ENCODE measurements at places on chromosomes 1 and 21.

GRCh38 chr1:7010534-7011200 is 225.4 kb downstream of the CAMTA1 start:
- DNase-seq, result no peak

GRCh38 chr21:15301014-15301413 is 236.2 kb upstream of the NRIP1 start:
- no peak for DNase-seq

GRCh38 chr1:230794431-230794830 is 47.2 kb downstream of the CAPN9 start:
- DNase-seq, result no peak

- DNase-seq, result no peak
Observed at GRCh38 chr21:44815852-44816628, 1.8 kb downstream of the SUMO3 start.

DNA sequence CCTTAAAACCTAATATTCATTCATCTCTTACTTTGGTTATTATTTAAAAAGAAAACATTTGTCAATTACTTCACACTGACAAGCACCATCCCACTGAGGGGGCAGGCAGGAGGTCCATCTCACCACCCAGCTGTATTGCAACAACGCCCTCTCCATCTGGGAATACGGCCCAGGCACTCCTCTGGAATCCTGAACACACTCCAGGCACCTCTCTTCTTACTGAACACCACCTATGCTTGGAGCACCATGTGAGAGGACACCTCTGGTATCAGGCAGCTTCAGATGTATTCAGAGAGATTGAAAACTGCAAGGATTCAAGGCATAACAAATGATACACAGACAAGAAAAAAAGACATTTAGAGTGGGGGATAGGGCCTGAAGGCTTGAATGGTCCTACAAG is 147.1 kb downstream of the CACNA1E start:
- DNase-seq, result no peak

GRCh38 chr1:245648749-245649522 is 494.2 kb downstream of the KIF26B start:
- DNase-seq, result no peak

DNA sequence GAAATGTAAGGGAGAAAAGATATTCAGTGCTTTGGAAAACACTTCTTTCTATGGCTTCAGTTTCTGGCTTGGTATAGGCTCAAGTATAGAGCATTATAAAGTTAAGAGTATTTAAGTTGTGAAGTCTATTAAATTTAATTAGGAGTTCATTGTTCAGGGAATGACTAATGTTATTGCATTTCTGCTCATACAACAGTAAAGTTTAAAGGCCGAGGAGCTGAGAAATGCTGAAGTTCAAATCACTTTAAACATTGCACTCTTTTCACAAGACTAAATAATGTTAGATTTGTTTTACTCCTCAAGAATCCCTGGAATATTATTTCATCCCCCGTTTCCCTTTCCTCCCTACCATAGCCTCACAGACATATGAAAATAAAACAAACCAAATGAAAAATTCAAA is 30.1 kb downstream of the RGS5 start:
- no peak for DNase-seq

DNA sequence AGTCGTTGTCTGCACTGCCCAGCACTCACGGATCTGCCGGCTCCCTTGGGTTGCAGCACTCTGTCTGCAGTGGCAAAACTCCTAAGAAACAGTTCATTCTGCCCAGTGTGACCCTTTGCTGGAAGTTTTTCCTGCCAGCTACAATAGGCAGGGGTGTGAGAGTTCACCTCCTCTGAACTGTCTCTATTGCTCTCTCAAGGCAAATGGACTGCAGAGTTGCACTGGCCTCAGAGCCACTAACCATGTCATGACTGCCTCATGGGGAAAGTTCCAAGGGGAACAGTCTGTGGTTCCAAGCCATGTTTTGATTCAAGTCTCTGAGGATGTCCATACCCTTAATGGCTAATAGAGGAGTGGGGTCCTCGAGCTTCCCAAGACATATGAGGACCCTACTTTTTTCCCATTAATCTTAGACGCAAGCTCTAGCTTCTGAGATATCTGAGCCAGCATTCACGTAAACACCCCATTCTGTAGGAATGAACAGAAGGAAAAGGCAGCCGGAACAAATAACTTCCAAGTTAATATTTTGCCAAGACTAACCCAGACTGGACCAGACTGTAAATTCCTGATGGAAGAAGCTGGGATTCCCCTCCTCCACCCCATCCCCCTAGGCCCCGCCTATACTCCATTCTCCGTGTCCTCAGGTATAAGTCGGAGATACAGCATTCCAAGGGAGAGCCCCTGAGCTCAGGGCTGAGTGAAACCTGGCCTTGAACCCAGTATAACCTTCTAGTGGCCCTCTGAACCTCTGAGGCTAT is 93.8 kb upstream of the AKT3 start:
- no peak for DNase-seq

- DNase-seq, result no peak
Observed at GRCh38 chr1:74363220-74363619, 128.0 kb downstream of the TNNI3K start.

GRCh38 chr1:111241797-111242196 is 14.3 kb downstream of the CHI3L2 start:
- no peak for DNase-seq

GRCh38 chr1:160855181-160855981 is 7.3 kb downstream of the CD244 start:
- no peak for DNase-seq

DNA sequence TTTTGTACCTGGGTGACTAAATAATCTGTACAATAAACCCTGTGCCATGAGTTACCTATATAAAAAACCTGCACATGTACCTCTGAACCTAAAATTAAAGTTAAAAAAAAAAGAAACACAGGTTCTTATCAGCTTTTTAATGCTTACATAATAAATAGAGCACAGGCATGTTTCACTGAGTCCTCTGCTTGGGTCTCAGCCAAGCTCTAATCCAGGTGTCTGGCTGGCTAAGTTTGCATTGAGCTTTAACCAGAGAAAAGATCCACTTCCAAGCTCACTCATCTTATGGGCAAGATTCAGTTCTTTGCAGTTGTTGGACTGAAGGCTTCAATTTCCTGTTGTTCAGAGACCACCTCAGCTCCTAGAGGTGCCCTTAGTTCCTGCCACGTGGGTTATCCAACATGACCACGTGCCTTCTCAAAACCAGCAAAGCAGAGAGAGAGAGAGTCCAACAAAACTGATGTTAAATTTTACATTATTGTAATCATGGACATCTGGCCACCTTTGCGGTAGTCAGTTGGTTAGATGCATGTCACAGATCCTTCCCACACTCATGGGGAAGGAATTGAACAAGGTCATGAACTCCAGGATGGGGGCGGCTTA is 68.2 kb upstream of the TMPRSS2 start:
- DNase-seq, result no peak

GRCh38 chr1:172254521-172255222 is 165.8 kb upstream of the C1orf105 start:
- no peak for DNase-seq

GRCh38 chr1:22257290-22258275 is 114.7 kb upstream of the WNT4 start:
- no peak for DNase-seq

GRCh38 chr1:36824390-36824861 is 209.9 kb downstream of the GRIK3 start:
- DNase-seq, result no peak

GRCh38 chr1:179197690-179198297 is 31.7 kb downstream of the ABL2 start:
- no peak for DNase-seq

DNA sequence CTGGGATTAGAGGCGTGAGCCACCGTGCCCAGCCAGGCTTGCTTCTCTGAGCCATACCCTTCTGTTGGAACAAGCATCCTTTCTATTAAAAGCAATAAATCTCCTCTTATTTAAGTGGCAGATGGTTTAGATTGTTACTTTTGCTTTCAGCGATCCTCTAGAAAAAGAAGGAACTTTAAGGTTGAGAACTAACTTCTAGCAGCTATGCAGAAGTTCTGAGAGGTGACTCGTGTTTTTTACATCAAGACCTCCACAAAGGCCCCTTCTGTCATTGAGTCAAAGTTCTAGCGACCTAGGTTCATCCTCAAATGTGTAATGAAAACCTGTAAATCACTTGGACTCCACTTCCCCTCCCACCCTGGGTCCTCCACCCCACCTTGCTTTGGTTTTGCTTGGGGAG is 30.8 kb downstream of the PLEKHO1 start:
- no peak for DNase-seq

DNA sequence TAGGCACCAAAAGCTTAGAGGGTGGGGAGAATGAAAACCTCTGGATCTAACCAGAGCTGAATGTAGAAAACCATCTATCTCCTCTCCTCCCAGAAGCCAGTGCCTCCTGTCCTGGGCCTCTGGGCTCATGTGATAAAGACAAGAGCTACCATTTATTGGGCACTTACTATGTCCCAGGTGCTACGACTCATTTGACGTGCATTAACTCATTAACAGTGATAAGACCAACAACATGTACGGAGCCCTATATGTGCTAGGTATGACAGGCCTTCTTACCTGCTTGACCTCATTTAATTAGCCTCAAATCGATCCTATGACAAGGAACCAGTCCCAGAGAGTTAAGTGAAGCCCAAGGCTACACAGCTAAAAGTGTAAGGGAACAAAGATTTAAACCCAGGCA is 19.7 kb downstream of the CAPZB start:
- no peak for DNase-seq

GRCh38 chr1:47328992-47329391 is 4.6 kb upstream of the CMPK1 start:
- no peak for DNase-seq

GRCh38 chr21:35732788-35733187 is 327.5 kb downstream of the SETD4 start:
- no peak for DNase-seq

- no peak for DNase-seq
Observed at GRCh38 chr1:72369069-72369757, 86.9 kb upstream of the NEGR1 start.

DNA sequence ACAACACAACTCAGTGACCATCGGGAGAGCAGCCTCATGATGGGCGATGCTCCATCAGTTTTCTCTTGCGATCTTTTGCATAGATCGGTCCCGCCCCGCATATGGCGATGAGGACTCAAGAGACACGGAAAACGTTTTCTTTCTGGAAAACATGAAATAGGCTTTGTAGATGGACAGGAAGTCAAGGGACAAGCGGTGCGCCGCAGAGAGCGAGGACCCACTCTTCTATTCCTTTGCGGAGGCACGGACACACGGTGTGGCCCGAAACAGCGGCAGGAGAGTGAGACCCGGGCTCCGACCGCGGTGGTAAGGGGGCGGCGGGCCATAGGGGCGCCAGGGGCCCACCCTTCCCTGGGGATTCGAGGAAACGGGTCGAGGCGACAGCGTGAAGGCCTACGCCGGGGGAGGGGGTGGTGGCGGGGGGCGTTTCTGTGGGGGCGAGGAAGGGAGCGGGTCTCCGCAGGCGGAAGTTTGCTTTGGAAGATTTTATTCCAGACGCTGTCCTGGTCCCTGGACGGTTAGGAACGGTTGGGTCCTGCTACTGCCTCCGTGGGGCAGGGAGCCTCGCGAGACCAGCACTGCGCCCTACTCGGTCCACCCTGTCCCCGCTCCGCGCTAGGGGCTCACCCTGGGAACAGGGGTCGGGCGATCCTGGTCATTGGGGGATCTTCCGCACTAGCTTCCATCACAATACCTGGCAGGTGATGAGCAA is 796 bp upstream of the TDRKH start:
- DNase-seq, result no peak

GRCh38 chr1:52281518-52281917 is 84.5 kb downstream of the CC2D1B start:
- no peak for DNase-seq

DNA sequence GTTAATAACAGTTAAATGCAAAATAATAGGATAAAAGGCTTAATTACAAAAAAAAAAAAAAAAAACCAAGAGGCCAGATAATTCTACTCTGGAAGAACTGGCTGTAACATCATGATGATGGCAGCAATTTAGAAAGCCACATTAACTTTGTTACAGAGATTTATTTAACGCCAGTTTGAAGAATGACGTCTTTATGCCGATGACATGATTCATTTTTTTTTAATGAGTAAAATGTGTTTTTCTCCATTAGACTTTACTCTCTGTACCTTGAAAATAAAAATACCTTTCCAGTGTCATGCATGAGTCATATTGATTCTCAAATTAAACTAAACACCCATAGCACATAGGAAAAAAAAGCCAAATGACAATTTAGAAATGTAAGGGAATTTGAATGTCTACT is 226.1 kb downstream of the RGS7 start:
- DNase-seq, result no peak

GRCh38 chr21:23861911-23862504 is 1745.3 kb downstream of the MRPL39 start:
- DNase-seq, result no peak

DNA sequence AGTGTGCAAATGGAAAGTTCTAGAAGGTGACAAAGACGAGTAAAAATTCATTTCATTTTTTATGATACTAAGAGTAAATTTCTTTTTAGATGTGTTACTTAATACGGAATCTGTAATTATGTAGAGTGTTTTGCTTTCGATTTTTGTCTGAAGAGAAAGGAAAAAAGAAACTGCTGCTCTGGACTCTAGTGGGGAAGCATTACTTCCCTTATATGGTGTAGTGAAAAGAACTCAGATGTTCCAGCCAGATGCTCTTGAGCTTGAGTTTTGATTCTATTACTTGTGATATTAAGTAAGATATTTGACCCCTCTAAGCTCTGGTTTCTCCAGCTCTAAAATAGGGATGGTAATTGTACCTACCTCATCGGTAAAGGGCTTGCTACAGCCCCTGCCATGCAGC is 12.2 kb upstream of the GPR161 start:
- no peak for DNase-seq

GRCh38 chr1:85661767-85662166 is 46.5 kb downstream of the ZNHIT6 start:
- DNase-seq, result no peak

DNA sequence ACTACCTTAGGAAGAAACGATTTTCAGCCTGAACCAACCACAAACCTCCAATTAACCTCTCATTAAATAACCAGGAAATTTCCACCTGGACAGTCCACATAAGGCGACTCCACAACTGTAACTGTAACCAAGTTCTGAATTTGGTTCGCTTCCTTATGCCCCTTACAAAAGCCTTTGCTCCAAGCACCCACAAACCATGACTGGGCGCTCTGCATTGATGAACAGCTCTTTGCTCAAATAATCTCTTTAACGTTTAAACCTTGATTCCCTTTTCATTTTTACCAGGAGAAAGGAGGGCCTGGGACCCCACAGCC is 38.2 kb upstream of the ZNF124 start:
- no peak for DNase-seq

DNA sequence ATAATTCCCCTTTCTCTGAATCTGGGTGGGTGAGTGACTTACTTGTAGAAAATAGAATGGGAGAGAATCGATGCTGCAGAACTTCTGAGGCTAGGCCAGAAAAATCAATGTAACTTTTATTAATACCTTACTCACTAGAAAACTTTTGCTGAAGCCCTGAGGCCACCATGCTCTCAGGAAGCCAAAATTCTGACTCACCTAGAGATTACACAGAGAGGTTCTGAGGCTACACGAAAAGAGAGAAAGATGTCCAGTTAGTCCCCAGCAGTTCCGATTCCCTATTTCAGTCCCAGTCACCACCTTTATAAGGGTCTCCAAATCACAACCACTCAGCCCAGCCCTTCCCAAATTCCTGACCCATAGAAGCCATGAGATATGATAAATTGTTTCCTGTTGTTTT is 135.2 kb downstream of the NTPCR start:
- no peak for DNase-seq

All from fibroblast of the conjunctiva (primary cell).